Anterior cingulate cortex (tissue), 58 donors: ENCODE measurements at places on chromosomes 6 and 20.
A peak's percentile ranks its signal among the peaks of the same experiment; 100 is the strongest.

GRCh38 chr6:9647071-9647445 is 767.8 kb downstream of the TFAP2A start:
- no peak for DNase-seq

DNA sequence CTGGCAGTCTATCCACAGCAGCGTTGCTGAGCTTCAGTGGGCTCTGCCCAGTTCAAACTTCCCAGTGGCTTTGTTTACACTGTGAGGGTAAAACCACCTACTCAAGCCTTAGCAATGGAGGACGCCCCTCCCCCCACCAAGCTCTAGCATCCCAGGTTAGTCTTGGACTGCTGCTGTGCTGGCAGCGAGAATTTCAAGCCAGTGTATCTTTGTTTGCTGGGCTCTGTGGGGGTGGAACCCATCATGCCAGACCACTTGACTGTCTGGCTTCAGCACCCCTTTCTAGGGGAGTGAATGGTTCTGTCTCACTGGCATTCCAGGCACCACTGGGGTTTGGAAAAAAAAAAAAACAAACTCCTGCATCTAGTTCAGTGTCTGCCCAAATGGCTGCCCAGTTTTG is 249.7 kb upstream of the SYNCRIP start:
- DNase-seq: no peak

DNA sequence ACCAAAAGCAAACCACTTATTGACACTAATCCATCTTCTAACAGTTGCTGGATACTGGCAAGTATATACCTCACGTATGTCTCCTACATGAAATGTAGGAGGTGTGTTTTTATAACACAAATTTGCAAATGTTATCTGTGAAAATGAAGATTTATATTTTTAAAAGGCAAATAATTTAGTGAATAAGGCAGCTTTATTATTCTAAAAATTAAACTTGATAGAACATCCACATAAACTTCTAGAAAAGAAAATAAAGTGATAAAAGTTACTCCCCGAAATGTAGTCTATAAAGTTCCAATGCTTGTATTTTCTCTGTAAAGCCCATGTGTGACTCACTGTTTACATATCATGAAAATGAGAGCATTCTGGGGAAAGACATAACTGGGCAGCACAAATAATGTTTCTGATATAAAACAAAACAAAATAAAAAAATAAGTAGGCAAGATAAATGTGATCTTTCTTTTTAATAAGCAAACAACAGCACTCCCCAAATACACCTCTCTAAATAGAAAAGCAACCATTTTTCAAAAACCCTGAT is 84.4 kb downstream of the MAP7 start:
- no peak for DNase-seq

GRCh38 chr6:155510879-155511278 is 55.2 kb upstream of the NOX3 start:
- DNase-seq: no peak

DNA sequence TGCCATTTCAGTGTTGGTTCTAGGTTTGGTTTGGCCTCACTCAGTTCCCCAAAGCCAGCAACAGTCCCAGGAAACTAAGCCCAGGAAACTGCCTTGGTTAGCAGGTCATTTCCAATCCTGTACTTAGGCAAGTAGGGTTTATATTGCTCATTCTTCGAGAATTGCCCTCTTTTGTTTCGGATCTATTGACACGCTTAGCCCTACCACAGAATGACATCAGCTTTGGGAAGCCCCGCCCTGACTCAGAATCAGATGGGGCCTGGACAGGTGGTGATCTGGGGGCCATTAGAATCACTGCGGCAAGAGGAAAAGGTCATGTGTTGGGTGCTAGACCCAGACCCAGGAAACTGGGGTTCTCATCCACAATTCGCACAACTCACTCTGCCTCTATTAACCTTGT is 578.2 kb downstream of the QKI start:
- no peak for DNase-seq

- DNase-seq: no peak
Measured at GRCh38 chr6:71879016-71879415, 7.3 kb upstream of the RIMS1 start.

DNA sequence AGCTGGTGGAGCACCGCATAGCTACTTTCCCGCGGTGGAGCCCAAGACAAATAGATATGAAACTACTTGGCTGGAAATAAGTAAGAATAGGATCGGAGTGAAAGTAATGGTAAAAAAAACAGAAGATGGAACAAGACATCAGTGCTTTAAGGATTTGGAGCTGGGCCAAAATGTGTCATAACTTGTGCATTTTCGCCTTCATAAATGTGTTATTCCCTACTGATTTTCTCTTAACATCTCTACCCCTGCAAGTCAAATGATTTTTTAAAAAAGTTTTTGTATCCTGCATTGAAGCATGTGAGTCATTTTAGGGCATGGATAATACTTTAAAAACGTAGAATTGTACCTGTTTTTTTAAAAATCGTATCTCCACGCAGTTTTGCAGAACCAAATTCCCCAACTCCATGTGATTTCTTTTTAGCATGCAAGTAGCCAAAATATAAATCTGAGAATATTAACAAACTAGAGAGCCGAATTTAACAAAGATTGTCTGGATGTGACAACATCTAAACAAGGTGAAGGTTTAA is 882 bp upstream of the FAM184A start:
- DNase-seq: no peak

DNA sequence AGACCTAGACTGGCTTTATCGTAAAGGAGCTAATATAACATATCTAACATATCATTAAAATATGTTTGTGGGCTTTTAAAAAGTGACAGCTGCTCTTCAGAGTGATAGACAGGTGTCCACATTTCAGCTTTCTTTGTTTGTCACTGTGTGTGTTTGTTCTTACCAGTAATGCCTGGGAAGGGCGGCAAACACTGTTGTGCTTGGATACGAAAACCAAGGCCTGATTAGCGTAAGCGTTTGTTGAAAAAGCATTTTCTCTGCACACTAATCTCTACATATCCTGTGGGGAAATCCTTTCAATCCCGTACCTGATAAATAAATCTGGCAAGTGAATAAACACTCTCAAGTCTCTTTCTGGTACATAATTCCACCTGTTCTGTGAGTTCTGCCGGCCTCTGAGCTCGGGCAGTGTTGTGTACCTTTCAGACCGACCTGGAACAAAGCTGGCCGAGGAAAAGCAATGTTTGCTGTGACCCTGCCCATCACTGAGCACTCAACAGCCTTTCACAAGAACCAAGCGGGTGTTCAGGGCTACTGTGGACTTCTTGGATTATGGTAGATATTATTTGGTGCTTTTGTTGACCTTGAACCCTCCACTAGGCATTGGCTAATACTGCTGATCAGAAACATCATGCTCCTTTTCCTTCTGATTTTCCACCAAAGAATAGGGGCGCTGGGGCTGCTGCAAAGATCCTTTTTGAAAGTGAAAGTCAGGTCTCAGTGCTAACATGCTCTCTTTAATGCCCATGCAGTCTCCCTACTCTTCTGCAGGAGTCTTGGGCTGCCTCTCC is 100.4 kb downstream of the CD83 start:
- DNase-seq: no peak

DNA sequence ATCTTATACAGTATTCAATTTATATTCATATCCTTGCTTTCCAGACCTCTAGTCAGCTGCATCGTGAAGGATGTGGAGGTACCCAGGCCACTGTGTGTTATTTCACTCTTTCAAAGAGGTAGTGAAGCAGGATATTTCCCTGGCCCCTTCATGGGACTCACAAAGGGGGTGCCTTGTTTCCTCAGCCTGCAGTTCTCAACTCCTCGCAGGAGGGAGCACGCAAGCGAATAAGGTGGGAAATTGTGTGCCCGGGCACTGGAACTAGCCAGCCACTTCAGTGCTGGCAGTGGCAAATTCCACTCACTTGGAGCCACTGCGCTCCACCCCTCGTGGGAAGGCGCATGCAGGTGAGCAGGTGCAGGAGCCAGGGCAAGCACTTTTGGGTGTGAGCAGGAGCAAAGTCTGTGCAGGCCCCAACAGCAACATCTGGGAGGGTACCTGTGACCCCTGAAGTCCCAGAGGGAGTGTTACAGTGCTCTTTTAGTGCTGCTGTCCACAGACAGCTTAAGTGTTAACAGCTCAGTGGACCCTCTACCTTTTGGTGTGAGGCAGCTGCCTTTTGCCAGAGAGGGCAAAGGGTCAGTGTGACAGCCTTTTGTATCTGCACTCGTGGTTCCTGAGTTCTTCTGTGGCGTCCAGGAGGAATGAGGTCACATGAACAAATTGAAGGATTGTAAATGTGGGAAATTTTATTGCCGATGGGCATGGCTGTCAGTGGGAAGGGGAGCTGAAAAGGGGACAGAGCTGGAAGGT is 49.4 kb upstream of the FAM135A start:
- DNase-seq: no peak

GRCh38 chr6:49524541-49524940 is 24.8 kb downstream of the GLYATL3 start:
- no peak for DNase-seq

DNA sequence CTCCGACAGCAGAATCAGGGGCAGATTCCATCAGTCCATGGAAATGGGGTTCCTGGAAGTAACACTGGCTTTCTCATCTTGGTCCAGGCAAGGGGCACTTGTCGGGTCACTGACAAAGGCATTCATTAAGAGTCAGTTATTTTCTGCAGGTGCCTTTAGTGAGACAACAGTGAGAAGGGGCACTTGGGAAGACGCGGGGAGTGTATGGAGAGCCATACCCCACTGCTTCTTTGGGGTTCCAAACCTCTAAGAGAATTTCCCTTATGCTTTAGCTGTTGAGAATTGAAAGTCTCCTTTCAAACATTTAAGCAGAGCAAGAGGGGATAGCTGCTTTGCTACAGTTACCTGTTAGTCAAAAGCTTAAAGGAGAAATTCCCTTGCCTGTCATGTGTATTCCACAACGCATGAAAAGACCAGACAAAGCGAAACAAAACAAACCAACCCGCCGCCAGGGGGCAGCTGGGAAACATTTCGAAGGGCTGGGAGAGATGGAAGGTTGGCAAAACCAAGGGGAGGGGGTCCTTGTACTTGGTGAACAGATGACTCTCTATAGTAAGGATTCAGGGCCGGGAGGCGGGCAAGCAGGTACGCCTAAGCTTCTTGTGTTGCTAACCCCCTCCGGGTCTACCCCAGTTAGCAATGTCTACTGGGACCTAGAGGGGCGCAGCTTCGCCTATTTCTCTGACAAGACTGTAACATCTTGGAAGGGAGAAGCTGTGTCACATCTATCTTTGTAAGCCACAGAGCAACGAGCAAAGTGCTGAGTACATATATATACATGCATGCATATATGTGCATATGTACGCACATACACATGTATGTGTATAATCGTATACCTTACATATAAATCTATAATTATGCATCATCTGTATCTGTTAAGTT is 474.9 kb upstream of the AGPAT4 start:
- peak; percentile 23 for DNase-seq

- DNase-seq: peak; percentile 84
Measured at GRCh38 chr20:34709831-34710567, 5.9 kb downstream of the TP53INP2 start.

GRCh38 chr20:25344634-25345033 is 46.0 kb downstream of the ABHD12 start:
- no peak for DNase-seq

DNA sequence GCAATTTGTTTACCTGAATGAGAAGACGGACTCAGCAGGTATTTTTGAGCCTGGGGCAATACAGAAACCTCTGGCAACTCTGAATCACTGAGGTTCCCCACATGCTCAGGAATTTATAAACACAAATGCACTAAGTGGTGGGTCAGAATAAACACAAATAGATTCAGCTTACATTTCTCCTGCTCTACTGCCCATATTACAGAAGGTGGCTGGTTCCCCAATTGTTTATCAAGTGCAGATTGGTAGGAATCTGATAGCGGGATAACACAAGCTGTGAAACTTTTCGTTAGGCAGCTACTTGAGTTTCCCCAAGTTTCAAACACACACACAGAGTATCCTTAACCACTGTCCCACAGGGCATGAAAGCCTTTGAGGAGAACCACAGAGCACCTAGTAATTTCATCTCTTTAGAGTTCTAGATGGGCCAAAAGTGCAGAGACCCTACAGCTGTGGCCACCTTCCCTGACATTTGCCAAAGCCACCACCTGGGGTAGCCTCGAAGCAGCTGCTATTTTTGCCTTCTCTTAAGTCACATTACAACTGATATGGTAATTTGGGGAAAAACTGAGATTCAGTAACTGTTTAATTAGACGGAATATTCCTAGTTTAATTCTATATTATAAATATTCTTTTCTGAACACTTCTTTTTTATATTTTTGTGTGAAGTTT is 204.2 kb upstream of the PTCHD4 start:
- no peak for DNase-seq

DNA sequence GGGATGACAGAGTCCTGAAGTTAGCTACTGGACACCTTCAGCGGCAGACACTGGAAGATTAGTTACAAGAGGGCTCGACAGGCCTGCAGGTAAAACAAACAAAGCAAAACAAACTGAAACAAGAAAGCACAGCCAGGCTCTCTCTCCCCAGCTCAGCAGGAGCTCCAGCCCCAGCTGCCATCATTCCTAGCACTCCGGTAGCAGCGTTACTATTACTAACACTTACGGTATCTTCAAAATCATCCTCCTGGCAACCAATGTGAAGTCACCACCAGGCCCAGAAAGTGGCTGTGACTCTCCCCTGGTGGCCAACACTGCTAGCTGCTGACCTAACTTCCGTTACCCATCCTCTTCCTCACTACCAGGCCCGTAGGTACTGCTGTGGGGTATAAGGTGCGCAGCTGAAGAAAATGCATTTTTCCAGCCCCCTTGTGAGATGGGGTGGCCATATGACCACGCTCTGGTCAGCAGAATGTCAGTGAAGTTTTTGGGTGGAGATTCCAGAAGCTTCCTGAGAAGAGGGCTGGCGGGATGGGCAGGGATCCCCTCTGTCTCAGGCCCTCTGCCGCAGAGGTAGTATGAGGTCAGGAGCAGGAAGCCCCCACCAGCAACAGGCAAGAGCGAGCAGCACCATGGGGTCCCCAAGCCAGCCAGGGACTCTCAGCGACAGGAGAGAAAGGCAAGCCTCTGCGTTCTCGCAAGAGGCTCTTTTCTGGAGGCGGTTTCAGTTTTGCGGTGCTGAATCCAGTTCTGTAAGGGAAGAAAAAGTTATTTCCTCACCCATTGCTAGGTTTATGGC is 37.4 kb upstream of the TBXT start:
- no peak for DNase-seq

DNA sequence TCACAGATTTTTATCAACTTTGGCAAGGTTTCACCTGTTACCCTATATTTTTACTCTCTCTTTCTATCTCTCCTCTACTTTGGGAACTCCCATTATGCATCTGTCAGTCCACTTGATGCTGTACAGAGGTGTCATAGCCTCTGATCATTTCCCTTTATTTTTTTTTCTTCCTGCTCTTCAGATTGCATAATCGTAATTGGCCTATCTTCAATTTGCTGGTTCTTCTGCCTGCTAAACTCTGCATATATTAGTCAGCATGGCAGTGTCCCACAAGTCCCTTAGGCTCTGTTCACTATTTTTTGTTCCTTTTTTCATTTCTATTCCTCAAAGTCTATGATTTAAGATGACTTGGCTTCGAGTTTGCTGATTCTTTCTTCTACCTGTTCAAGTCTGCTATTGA is 44.7 kb upstream of the MICB start:
- DNase-seq: no peak
